ENCODE measurements at places on chromosomes 16 and 17. TPM values are rescaled to one million over a fixed set of nuclear protein-coding genes. Genes with fewer than 3 reads are reported as not detected.

The FBXL16 gene
- 4.3 TPM for total RNA-seq

The BCKDK gene
- total RNA-seq: 38.5 TPM

The TSPAN10 gene
- 1.4 TPM for total RNA-seq

The LGALS9 gene
- 22.5 TPM for total RNA-seq

The SLFN12L gene
- total RNA-seq: not detected

The SOCS1 gene
- total RNA-seq: 14.5 TPM

The CCDC78 gene
- 3.9 TPM for total RNA-seq

The ELMO3 gene
- total RNA-seq: 19.8 TPM

The CHD9NB gene
- total RNA-seq: 2.6 TPM

The HS3ST3B1 gene
- total RNA-seq: 6.6 TPM

GRCh38 chr17:67994817-67995569 is 1.3 kb downstream of the C17orf58 start:
- H3K4me3 ChIP-seq: peak overlapping the region; percentile 90
- no peaks in the 10 kb centered on the region for H3K36me3 ChIP-seq
- peak overlapping the region; percentile 75 for H3K27ac ChIP-seq

GRCh38 chr17:80947200-80947940 is 44.3 kb upstream of the CHMP6 start:
- no peak for DNase-seq
- H3K4me3 ChIP-seq: no peak overlapping the region
- H3K27me3 ChIP-seq: no peaks in the 10 kb centered on the region
- H3K36me3 ChIP-seq: peaks cover 22% of the 10 kb centered on the region

GRCh38 chr16:78405040-78405439 is 305.6 kb downstream of the WWOX start:
- H3K27me3 ChIP-seq: no peaks in the 10 kb centered on the region
- peaks cover 3% of the 10 kb centered on the region for H3K36me3 ChIP-seq
- no peak overlapping the region for H3K4me3 ChIP-seq
- no peak for DNase-seq
- no peak overlapping the region for H3K27ac ChIP-seq

DNA sequence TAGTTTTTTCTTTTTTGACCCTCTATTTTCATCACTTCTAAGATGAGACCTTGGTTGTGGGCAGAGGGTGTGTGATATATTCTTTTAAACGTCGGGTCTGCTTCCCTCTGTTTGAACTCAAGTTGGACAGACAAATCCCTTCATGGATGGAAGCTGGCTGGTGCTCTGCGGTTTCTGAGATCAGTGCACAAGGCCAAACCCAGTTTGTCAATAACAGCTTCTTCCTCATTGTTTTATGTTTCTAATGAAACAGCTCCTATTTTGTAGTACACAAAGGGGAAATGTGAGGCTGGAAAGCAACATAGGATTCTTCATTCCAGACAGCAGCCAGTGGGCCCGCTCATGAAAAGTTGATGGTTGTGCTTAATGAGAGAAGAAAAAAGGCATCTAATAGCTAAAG is 159.6 kb downstream of the PRKCA start:
- H3K36me3 ChIP-seq: no peaks in the 10 kb centered on the region
- no peak for DNase-seq
- no peaks in the 10 kb centered on the region for H3K27me3 ChIP-seq
- H3K27ac ChIP-seq: no peak overlapping the region
- peaks cover 21% of the 10 kb centered on the region for H3K4me1 ChIP-seq

GRCh38 chr17:21814776-21815175 is 122.5 kb downstream of the KCNJ18 start:
- H3K27me3 ChIP-seq: no peaks in the 10 kb centered on the region
- H3K36me3 ChIP-seq: no peaks in the 10 kb centered on the region
- H3K4me3 ChIP-seq: no peak overlapping the region
- H3K27ac ChIP-seq: no peak overlapping the region

DNA sequence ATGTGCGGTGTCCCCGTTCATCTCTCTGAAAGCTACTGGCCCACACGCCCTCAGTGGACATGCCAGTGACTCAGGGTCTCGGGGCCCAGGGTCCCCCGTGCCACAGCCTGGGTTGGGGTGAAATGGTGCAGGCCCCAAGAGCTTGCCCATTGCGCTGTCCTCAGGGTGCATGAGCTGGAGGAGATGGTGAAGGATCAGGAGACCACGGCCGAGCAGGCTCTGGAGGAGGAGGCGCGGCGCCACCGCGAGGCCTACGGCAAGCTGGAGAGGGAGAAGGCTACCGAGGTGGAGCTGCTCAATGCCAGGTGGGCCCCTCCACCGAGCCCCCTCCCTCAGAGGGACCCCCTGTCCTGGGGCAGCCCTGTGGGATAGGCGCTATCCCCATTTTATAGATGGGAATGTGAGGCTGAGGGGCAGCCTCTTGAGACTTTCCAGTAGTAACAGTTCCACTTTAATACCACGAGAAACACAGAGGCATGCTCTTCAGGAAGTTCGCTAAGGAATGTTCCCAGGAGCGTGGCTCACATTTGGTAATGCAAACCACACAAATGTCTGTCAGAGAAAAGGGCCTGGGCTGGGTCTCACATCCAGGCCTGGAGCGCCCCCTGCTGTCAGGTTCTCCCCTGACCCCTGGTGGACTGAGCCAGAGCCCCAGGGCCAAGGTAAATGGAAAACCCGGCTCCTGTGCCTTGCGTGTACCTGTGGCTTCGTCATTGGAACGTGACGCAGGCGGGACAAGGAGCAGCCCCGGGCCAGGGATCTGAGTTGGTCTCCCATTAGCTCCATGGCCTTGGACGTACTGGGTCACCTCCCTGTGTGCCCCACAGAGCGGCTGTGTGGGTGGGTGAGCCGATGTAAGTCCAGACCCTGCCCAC is 133.7 kb downstream of the RAB11FIP4 start:
- no peaks in the 10 kb centered on the region for H3K27me3 ChIP-seq
- H3K4me1 ChIP-seq: no peaks in the 10 kb centered on the region
- H3K4me3 ChIP-seq: no peak overlapping the region
- peak; percentile 93 for DNase-seq

DNA sequence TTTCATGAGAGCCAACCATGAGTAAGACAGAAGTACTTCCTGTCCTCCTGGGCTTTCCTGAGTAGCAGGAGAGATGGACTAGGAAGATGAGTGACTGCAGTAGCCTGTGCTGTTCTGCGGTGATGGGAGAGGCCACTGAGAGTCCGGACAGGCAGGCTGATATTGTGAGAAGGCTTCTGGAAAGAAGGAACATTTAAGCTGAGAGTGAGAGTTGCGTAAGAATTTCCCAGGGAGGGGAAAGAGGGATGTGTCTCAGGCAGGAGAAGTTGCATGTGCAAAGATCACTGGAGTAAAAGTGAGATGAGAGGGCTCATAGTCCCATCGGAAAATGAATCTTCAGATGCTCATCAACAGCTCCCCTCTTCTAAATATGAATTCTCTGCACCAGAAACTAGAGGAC is 258.3 kb downstream of the RBFOX1 start:
- no peaks in the 10 kb centered on the region for H3K36me3 ChIP-seq
- H3K4me3 ChIP-seq: no peak overlapping the region
- H3K4me1 ChIP-seq: no peaks in the 10 kb centered on the region
- no peak for DNase-seq
- no peaks in the 10 kb centered on the region for H3K27me3 ChIP-seq

GRCh38 chr16:89495121-89495520 is 4.8 kb upstream of the ANKRD11 start:
- no peaks in the 10 kb centered on the region for H3K36me3 ChIP-seq
- no peak overlapping the region for H3K27ac ChIP-seq
- no peaks in the 10 kb centered on the region for H3K27me3 ChIP-seq
- no peak overlapping the region for H3K4me3 ChIP-seq
- H3K4me1 ChIP-seq: peaks cover 21% of the 10 kb centered on the region

- no peaks in the 10 kb centered on the region for H3K4me1 ChIP-seq
- H3K27ac ChIP-seq: no peak overlapping the region
- H3K4me3 ChIP-seq: no peak overlapping the region
- no peaks in the 10 kb centered on the region for H3K36me3 ChIP-seq
Measured at GRCh38 chr16:49344401-49344800, 29.2 kb upstream of the C16orf78 start.

GRCh38 chr16:75120253-75120652 is 3.7 kb upstream of the LDHD start:
- no peaks in the 10 kb centered on the region for H3K4me1 ChIP-seq
- H3K4me3 ChIP-seq: no peak overlapping the region
- no peaks in the 10 kb centered on the region for H3K27me3 ChIP-seq
- H3K27ac ChIP-seq: no peak overlapping the region
- H3K36me3 ChIP-seq: no peaks in the 10 kb centered on the region
- no peak for DNase-seq

DNA sequence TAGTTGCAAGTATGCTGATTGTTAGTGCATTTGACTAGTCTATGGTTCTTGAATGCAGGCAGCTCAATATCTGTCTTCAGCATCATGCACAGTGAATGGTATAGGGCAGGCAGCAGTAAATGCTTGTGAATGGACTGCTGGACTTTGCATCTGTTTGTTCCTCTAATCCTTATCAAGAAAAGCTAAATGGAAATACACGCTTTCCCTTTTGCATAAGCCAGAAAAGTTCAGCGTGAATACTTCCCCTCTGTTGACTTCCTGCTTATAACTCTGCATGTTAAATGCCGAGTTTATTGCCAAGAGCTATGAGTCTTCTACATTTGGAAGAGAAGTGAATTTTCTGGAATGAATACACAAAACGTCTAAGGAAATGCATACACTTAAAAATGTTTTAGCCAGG is 127.9 kb upstream of the CPHXL start:
- DNase-seq: no peak
- no peak overlapping the region for H3K27ac ChIP-seq
- no peak overlapping the region for H3K4me3 ChIP-seq
- no peaks in the 10 kb centered on the region for H3K36me3 ChIP-seq

- no peaks in the 10 kb centered on the region for H3K27me3 ChIP-seq
- H3K4me3 ChIP-seq: no peak overlapping the region
Measured at GRCh38 chr17:42817866-42818265, 6.2 kb downstream of the BECN1 start.

DNA sequence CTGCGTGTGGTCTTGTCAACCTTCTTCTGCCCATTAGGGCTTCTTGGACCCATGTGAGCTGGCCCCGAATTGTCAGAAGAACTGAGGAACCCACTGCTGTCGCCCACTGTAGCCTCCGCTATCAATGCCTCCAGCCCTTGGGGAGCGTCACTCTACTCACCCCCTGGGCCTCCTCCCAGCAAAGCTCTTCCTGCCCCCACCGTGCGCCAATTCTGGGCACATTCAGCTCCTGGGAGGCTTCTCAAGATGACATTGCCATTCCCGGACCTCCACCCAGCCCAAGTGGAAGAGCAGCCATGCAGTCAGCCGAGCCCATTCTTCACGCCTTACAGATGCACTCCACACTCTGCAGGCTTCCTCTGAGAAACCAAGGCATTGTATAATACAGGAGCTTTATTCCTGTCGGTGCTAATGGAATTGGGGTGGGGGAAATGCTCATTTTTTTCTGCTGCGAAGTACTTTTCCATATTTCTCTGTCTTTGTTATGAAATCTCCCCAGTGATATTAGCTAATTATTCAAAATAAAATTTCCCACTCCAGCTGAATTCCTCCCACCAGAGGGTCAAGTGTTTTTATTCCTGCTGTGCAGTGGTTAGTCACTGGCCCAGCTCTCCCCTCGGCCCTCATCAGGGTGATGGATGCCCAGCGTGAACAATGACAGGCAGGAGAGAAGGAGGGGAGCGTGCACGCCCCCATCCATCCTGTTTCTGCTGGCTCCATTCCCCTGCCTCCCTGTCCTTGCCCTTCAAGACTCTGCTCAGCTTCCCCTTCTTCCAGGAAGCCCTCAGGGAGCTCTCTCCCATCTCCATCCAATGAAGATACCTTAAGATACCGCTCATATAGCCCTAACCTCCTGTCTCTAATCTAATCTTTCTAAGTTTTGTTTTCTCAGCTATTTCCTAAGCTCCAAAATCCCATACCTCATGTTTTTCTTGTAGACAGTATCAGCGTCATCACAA is 87.7 kb downstream of the C16orf95 start:
- DNase-seq: no peak
- H3K27ac ChIP-seq: no peak overlapping the region
- H3K27me3 ChIP-seq: no peaks in the 10 kb centered on the region
- no peak overlapping the region for H3K4me3 ChIP-seq

DNA sequence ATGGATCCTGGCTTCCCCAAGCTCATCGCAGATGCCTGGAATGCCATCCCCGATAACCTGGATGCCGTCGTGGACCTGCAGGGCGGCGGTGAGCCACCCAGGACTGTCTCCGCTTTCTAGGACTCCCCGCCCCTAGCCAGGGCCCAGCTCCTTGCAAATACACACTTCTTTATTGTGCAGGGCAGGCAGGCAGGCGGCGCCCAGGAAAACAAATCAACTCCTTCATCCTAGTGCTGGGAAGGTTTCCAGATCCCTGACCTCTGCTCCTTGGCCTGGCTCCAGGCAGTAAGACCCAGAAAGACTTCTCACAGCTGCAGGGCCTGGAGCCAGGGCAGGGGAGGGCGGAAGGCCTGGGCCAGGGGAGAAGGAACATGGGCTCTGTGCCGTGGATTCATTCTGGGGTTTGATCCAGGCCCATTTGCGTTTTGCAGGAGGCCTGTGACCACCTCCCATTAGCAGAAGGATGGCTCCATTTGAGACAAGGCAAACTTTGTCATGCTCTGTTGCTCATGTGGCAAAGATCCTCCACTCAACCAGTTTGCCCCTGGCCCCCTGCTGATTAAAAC is 6.0 kb upstream of the LPCAT2 start:
- peaks cover 8% of the 10 kb centered on the region for H3K36me3 ChIP-seq
- no peak overlapping the region for H3K4me3 ChIP-seq
- H3K27ac ChIP-seq: no peak overlapping the region
- peaks cover 23% of the 10 kb centered on the region for H3K4me1 ChIP-seq

DNA sequence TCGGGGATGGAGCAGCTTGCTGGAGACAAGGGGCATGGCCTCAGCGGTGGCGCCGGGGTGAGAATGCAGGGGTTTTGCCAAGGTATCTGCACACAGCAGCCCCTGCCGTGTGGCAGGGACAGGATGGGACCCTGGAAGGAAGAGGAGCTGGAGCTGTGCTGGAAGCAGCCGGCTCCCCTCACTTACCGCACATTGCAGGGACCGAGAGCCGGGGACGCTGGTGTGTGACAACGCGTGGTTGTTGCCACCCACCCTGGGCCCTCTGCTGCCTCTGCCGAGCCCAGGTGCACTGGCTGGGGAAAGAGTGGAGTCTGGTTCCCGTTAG is 3.0 kb downstream of the NUBP2 start:
- H3K27ac ChIP-seq: no peak overlapping the region
- no peaks in the 10 kb centered on the region for H3K27me3 ChIP-seq
- peak overlapping the region; percentile 45 for H3K4me3 ChIP-seq

DNA sequence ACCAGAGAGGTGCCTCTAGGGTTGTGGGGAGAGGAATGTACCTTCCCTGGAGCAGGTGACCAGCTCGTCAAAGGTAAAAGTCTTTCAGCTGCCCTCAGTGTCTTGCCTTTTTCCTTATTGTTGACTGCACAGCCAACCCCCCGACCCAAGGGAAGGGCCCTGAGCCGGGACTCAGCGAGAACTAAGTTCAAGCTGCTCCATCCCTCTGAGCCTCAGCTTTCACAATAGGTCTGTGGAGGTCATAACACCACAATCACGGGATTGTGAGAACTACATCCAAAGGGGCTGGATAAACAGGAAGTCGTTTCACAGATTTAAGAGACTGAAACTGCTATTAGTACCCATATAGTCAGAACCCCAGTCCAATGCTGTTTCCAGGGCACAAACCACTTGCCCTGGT is 2.6 kb upstream of the KRT36 start:
- H3K27me3 ChIP-seq: no peaks in the 10 kb centered on the region
- DNase-seq: no peak
- H3K4me1 ChIP-seq: peaks cover 16% of the 10 kb centered on the region
- H3K4me3 ChIP-seq: no peak overlapping the region
